GM23338 (cell line): ENCODE measurements at places on chromosomes 2 and 18. TPM values are rescaled to one million over a fixed set of nuclear protein-coding genes. Genes with fewer than 3 reads are reported as not detected.

- no peak for DNase-seq
- H3K27me3 ChIP-seq: no peaks in the 10 kb centered on the region
- no peak overlapping the region for H3K27ac ChIP-seq
- no peak overlapping the region for H3K4me3 ChIP-seq
- peaks cover 8% of the 10 kb centered on the region; the same call in 1 of the 2 replicates for H3K4me1 ChIP-seq
- H3K36me3 ChIP-seq: no peaks in the 10 kb centered on the region
Observed at GRCh38 chr2:58734365-58734764, 493.2 kb upstream of the FANCL start.

GRCh38 chr2:204129591-204130294, 193.2 kb downstream of the ICOS start:
- DNase-seq: no peak
- no peaks in the 10 kb centered on the region for H3K36me3 ChIP-seq
- no peak overlapping the region for H3K4me3 ChIP-seq
- no peaks in the 10 kb centered on the region for H3K27me3 ChIP-seq

GRCh38 chr2:109059474-109060165, 69.4 kb upstream of the SH3RF3 start:
- no peak overlapping the region for H3K27ac ChIP-seq
- H3K36me3 ChIP-seq: no peaks in the 10 kb centered on the region
- no peaks in the 10 kb centered on the region for H3K27me3 ChIP-seq
- H3K4me1 ChIP-seq: no peaks in the 10 kb centered on the region
- DNase-seq: no peak

Gene ATP6V1C2
- total RNA-seq: 0.14 and 0.35 TPM in 2 replicates

- DNase-seq: peak; percentile 79
- 0 out of 2 replicates have a peak, but pooled peaks cover 10% of the 10 kb centered on the region for H3K36me3 ChIP-seq
- no peaks in the 10 kb centered on the region for H3K4me1 ChIP-seq
- no peak overlapping the region for H3K4me3 ChIP-seq
- no peak overlapping the region for H3K27ac ChIP-seq
Observed at GRCh38 chr18:76923485-76924085, 101.2 kb downstream of the ZNF236 start.

Gene ABCB11
- total RNA-seq: not detected in 2 replicates

- no peak for DNase-seq
- H3K27ac ChIP-seq: no peak overlapping the region
- no peaks in the 10 kb centered on the region for H3K27me3 ChIP-seq
- H3K4me1 ChIP-seq: 0 out of 2 replicates have a peak, but pooled peaks cover 11% of the 10 kb centered on the region
Observed at GRCh38 chr2:46506131-46506706, 26.9 kb downstream of the TMEM247 start.

GRCh38 chr2:12722447-12723316, 5.9 kb downstream of the TRIB2 start:
- DNase-seq: no peak
- H3K4me3 ChIP-seq: no peak overlapping the region
- H3K27ac ChIP-seq: no peak overlapping the region
- H3K27me3 ChIP-seq: peaks cover 22% of the 10 kb centered on the region
- H3K36me3 ChIP-seq: peaks cover 26% of the 10 kb centered on the region

GRCh38 chr2:240946654-240947053, 40.5 kb downstream of the CROCC2 start:
- no peak for DNase-seq
- no peak overlapping the region for H3K27ac ChIP-seq
- H3K4me3 ChIP-seq: no peak overlapping the region
- H3K27me3 ChIP-seq: no peaks in the 10 kb centered on the region
- no peaks in the 10 kb centered on the region for H3K36me3 ChIP-seq

Gene PROM2
- total RNA-seq: 2.2 TPM in 2 replicates

Gene CNDP1
- total RNA-seq: 0.03 TPM in 1 of 2 replicates, not detected in the other

Gene TRIM43
- 0.23 and 0.59 TPM in 2 replicates for total RNA-seq

Gene CERKL
- total RNA-seq: 0.69 TPM in 1 of 2 replicates, not detected in the other

DNA sequence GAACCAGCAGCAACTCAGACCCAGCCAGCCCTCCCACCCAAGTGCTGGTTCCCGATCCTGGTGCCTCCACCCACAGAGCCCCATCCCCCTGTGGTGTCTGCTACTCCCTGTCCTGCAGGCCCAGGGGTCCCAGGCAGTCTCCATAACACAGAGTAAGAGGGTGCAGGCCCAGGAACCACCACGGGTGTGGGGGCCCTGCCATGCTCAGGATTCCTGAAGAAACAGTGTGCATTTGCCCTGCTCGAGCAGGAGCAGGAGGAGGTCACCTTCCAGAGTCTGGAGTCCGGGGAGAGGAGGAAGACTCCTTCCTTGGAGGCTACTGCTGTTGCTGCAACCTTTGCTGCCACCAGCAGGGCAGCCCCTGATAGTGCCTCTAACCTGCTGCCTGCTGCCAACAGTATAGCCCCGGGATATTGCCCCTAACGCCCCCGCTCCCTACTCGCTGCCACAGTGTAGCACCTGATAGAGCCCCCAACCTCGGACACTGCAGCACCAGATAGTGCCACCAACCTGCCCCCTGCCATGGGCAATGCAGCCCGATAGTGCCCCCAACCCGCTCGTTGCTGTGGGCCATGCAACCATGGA, 46.8 kb upstream of the ANKRD62 start:
- H3K27ac ChIP-seq: no peak overlapping the region
- DNase-seq: peak; percentile 45
- H3K4me1 ChIP-seq: no peaks in the 10 kb centered on the region
- H3K4me3 ChIP-seq: no peak overlapping the region
- H3K36me3 ChIP-seq: no peaks in the 10 kb centered on the region

DNA sequence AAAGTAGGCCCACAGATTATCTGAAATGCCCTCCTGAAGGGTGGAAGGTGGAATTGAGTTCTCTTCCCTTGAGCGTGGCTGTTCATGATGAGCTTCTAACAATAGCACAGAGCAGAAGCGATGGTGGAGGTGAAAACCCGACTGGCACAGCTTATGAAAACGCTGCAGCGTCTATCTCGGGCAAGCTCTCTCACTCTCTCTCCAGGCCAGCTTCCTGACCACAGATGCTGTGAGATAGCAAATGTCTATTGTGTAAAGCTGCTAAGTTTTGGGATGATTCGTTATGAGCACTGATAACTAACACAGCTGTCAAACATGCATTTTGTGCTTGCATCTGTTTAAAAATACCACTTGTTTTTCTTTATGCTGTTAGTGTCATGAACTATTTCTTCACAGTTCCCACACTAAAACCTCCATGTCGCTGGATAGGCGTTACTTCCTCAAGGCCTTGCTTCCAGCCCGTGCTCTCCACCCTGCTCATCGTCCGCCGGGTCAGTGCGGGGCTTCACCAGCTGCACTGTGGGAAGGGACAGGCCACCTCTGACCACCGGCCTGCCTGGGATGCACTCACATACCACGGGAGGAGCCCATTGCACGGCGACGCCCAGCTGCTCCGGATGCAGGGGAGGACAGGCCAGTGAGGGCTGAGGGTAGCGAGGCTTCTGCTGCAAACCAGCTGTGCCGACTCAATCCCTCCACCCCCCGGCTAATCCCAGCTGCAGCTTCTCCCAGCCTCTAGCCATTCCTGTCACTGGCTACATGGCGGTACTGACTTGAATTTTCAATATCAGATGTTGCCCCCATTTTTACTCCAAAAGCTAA, 60.0 kb upstream of the OTOS start:
- H3K27ac ChIP-seq: no peak overlapping the region
- H3K4me3 ChIP-seq: no peak overlapping the region
- H3K27me3 ChIP-seq: no peaks in the 10 kb centered on the region
- no peaks in the 10 kb centered on the region for H3K36me3 ChIP-seq
- peaks cover 4% of the 10 kb centered on the region for H3K4me1 ChIP-seq
- DNase-seq: no peak

GRCh38 chr2:154408786-154409185, 289.7 kb upstream of the KCNJ3 start:
- H3K4me1 ChIP-seq: no peaks in the 10 kb centered on the region
- no peak for DNase-seq

- H3K4me3 ChIP-seq: no peak overlapping the region
- H3K27ac ChIP-seq: no peak overlapping the region
- no peaks in the 10 kb centered on the region for H3K4me1 ChIP-seq
- no peak for DNase-seq
- H3K36me3 ChIP-seq: no peaks in the 10 kb centered on the region
- H3K27me3 ChIP-seq: no peaks in the 10 kb centered on the region
Observed at GRCh38 chr2:8550481-8550880, 131.4 kb upstream of the ID2 start.

- 0 out of 2 replicates have a peak overlapping the region, but pooled peaks have one; percentile 28 for H3K27ac ChIP-seq
- no peak overlapping the region for H3K4me3 ChIP-seq
- peaks cover 24% of the 10 kb centered on the region for H3K4me1 ChIP-seq
- H3K27me3 ChIP-seq: no peaks in the 10 kb centered on the region
Observed at GRCh38 chr2:195561116-195561921, 95.7 kb upstream of the SLC39A10 start.

DNA sequence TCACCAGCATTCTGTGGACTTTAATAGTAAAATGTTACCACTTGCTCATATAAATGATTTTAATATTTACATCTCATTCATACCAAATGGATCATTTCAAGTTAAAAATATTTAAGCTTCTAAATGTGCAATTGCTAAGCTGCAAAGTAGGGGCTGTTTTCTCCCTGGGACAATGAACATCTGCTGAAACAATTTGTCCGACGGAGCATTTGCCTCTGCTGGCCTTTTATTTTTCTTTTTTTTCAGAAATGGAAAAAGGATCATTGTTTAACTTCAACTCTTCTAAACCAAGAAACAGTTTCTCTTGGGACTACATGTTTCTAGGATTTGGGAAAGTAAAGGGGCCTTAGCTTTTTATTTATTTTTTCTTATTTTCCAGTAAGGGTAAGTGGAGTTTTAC, 43.8 kb upstream of the ITPRID2 start:
- peaks cover 28% of the 10 kb centered on the region for H3K4me1 ChIP-seq
- no peak overlapping the region for H3K4me3 ChIP-seq
- H3K27ac ChIP-seq: no peak overlapping the region
- no peaks in the 10 kb centered on the region for H3K36me3 ChIP-seq
- DNase-seq: no peak

Gene IL1B
- total RNA-seq: not detected in 2 replicates

- no peak overlapping the region for H3K27ac ChIP-seq
- no peaks in the 10 kb centered on the region for H3K4me1 ChIP-seq
- DNase-seq: no peak
Observed at GRCh38 chr2:134952608-134953007, 34.0 kb downstream of the CCNT2 start.

Gene VWA3B
- not detected in 2 replicates for total RNA-seq

DNA sequence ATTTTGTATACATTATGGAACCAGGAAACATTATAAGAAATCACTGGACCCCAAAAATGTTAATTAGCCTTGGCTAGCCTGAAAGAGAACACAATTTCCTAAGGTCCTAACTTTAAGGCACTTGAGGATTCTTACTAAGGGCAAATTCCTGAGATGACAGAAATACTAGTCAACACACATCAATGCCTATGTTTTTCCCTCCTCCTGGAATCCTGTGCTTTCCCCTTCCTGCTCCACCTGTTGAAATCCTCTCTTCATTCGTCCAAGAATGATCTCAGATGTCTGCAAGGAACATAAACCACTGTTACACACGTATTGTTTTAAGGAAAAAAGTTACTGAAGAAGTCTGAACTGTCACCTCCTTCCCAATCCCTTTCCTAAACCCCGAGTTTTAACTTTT, 21.2 kb upstream of the DARS1 start:
- peak; percentile 54 for DNase-seq
- peaks cover 6% of the 10 kb centered on the region; the same call in 1 of the 2 replicates for H3K4me1 ChIP-seq
- no peaks in the 10 kb centered on the region for H3K36me3 ChIP-seq
- no peak overlapping the region for H3K4me3 ChIP-seq

GRCh38 chr2:57776916-57777315, 269.7 kb upstream of the VRK2 start:
- no peaks in the 10 kb centered on the region for H3K27me3 ChIP-seq
- no peaks in the 10 kb centered on the region for H3K4me1 ChIP-seq
- H3K4me3 ChIP-seq: no peak overlapping the region
- no peak overlapping the region for H3K27ac ChIP-seq
- H3K36me3 ChIP-seq: no peaks in the 10 kb centered on the region
- DNase-seq: no peak

Gene SFXN5
- total RNA-seq: 25.8 and 26.3 TPM in 2 replicates

GRCh38 chr2:84741182-84741822, 139.6 kb downstream of the TRABD2A start:
- H3K36me3 ChIP-seq: no peaks in the 10 kb centered on the region
- H3K27me3 ChIP-seq: no peaks in the 10 kb centered on the region
- no peaks in the 10 kb centered on the region for H3K4me1 ChIP-seq
- peak; percentile 80 for DNase-seq
- no peak overlapping the region for H3K27ac ChIP-seq

DNA sequence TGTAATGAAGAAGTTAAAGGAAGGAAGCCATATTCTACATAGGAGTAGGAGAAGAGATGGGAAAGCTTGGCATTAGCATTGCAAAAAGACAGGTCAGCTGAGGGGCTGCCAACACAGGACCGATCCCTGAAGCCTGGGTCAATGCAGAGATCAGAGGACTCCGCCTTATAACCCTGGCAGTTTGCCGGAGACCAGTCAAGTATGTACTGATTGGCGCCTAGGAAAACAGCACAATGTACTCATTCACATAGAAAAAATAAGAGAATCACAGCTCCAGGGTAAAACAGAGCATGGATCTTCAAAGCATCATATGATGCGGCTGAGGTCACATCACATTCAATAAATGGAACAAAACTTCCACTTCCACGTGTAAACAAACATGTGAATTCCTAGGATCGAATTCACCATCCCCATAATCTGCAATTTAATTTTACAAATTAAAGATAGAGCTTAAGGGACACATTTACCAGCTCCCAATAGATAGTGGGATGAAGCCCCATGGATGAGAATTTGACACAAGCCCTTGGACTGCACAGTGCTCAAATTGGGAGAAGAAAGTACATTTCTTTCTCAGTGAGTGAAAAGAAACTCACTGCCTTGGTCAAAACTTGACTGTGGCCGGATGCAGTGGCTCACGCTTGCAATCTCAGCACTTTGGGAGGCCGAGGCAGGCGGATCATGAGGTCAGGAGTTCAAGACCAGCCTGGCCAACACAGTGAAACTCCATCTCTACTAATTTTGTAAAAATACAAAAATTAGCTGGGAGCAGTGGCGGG, 135.0 kb upstream of the KLHL14 start:
- no peaks in the 10 kb centered on the region for H3K27me3 ChIP-seq
- H3K4me3 ChIP-seq: no peak overlapping the region
- no peaks in the 10 kb centered on the region for H3K36me3 ChIP-seq
- H3K4me1 ChIP-seq: peaks cover 4% of the 10 kb centered on the region
- no peak overlapping the region for H3K27ac ChIP-seq

Gene ESCO1
- total RNA-seq: 56.1 and 56.8 TPM in 2 replicates

Gene C2orf66
- total RNA-seq: not detected in 2 replicates

DNA sequence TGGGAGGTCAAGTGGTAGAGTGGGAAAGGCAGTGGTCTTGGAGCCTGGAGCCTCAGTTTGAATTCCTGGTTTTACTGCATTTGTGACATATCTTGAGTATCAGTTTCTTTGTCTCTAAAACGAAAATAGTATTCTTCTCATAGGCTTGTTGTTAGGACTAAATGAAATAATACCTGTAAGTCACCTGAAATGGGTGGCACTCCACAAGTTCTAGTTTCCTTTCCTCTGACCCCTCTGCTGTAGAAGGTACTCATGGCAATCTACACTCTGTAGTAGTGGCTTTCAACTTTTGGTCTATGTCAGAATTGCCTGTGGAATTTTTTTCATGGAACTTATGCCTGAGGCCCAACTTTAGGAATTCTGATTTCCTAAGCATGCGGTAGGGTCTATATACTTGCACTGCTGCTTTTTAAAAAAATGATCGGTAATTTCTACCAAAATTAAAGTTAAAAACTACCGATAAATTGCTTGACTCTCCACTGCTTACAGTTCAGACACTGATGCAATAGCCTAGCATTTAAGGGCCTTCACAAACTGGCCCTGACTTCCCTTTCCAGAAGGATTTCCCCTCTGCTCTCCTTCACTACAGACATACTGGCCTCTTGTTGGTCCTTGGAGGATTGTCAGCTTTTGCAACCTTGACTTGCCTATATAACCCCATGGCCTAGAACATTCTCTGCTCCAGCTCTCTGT, 47.2 kb downstream of the PLEK start:
- no peaks in the 10 kb centered on the region for H3K4me1 ChIP-seq
- no peak overlapping the region for H3K27ac ChIP-seq
- H3K4me3 ChIP-seq: no peak overlapping the region
- H3K36me3 ChIP-seq: no peaks in the 10 kb centered on the region
- no peak for DNase-seq
- no peaks in the 10 kb centered on the region for H3K27me3 ChIP-seq
